Stimulated activated CD8-positive, alpha-beta memory T cell treated with anti-CD3 and anti-CD28 coated beads, Interleukin-4, amount 100 ng/mL, for 4 hours (primary cell): ENCODE measurements at places on chromosomes 2 and 18.

DNA sequence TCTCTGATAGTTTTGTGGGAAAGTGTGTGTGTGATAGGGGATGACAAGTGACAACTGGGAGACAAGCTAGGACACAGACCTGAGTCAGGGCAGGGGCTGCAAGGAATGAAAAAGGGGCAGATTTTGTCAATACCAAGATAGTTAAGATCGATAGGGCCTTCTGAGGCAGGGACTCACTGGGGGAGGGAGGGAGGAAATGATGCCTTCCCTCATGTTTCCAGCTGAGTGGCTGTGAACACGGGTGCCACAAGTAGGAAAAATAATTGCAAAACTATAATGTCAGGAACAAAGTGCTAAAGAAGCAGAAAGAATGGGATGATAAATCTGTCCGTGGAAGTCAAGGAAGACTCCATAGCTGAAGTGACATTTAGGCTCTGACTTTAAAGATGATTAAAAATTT, 24.2 kb downstream of the CDH2 start:
- DNase-seq: no peak

- DNase-seq: no peak
Measured at GRCh38 chr18:76805221-76805620, 17.1 kb upstream of the ZNF236 start.

GRCh38 chr18:59140302-59140885, 710 bp downstream of the SEC11C start:
- no peak for DNase-seq

- DNase-seq: no peak
Measured at GRCh38 chr2:96775160-96775559, 14.5 kb downstream of the CNNM4 start.

GRCh38 chr18:70620837-70621612, 332.2 kb downstream of the SOCS6 start:
- no peak for DNase-seq

DNA sequence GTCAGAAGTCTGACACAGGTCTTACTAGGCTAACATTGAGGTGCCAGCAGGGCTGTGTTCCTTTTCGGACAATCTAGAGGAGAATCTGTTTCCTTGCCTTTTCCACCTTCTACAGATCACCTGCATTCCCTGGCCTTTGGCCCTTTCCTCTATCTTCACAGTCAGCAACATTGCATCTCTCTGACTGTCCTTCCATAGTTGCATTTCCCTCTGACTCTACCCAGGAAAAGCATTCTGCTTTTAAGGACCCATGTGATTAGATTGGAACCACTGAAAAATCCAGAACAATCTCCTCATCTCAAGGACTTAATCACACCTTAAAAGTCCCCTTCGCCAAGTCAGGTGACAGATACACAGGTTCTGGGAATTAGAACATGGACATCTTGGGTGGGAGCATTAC, 181.5 kb downstream of the SLC8A1 start:
- no peak for DNase-seq

DNA sequence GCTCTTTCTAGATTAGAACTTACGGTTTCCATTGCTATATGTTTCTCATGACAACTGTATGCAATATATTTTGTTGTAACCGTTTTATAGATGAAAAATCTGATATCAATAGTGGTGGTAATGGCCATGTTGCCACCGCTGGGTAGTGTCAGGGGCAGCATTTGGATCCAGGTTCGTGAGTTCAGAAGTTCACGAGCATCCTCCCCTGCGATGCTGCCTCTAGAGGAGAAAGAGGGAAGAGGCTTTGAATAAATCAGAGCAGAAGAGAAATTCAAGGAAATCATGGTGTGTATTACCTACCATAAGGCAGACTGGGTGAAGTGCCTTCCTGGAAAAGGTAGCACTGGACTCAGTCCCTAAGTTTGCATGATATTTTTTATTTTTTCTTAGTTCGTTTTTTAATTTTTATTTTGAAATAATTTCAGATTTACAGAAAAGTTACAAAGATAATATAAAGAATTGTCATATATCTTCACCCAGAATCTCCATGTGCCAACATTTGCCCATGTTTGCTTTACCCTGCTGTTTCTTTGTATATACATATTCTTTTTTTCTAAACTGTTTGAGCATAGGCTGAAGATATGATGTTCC, 3.3 kb upstream of the ZBTB7C start:
- DNase-seq: no peak

- no peak for DNase-seq
Measured at GRCh38 chr18:68172842-68173549, 541.9 kb downstream of the TMX3 start.

- no peak for DNase-seq
Measured at GRCh38 chr2:172702451-172702850, 33.2 kb upstream of the RAPGEF4 start.

DNA sequence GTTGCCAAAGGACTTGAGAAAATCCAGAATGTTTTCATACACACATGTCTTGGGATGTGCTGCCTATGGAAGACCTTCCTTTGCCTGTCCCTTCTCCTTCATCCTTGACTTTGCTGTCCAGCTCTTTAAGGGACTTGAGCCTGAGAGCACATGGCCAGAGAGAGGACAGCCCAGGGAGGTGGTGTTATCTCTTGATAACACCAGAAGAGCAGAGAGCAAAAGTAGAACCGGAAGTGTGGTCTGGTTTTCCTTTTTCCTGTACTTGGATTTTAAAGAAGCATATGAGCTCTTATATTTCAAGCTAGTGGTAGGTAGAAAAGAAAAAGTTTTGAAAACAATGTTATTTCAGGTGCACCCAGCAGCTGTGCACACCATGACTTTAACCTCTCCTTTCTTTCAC, 94.1 kb upstream of the ZNF532 start:
- DNase-seq: no peak

- DNase-seq: no peak
Measured at GRCh38 chr2:102788885-102789260, 27.0 kb downstream of the TMEM182 start.

DNA sequence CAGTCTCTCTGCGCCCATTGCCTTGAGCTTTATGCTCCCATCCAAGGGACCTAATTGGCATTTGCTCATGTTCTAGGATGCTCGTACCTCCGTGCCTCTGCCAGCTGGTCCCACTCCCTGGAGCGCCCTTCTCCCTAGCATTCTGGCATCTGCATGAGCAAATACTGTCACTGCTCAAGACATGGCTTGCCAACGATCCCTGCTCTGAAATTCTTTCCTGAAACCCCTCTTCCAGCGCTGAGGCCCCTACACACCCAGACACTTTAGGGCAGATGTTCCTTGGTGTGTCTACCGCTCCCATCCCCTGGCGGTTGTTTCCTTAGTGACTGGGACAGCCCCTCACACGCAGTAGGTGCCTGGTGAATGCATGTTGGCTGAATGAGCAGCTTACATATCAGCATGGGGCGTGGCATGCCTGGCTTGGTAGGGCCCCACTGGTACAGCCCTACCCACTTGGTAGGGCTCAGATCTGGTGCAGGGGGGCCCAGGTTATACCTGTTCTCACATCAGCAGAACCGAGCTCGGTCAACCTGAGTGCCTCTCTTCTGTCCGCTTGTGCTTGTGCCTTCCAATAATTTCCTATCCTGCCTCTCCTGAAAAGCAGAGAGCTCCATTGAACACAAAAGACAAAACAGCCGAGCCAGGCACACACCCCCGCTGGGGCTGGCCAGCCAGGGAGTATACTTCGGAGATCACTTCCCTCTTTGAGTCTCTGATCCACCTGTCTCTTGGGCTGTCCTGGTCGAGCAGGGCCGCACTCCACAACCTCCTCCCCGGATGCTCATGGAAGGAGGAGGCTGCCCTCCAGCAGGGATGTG, 59.2 kb downstream of the INHBB start:
- DNase-seq: no peak

GRCh38 chr2:15687720-15688119, 96.1 kb downstream of the DDX1 start:
- DNase-seq: no peak

DNA sequence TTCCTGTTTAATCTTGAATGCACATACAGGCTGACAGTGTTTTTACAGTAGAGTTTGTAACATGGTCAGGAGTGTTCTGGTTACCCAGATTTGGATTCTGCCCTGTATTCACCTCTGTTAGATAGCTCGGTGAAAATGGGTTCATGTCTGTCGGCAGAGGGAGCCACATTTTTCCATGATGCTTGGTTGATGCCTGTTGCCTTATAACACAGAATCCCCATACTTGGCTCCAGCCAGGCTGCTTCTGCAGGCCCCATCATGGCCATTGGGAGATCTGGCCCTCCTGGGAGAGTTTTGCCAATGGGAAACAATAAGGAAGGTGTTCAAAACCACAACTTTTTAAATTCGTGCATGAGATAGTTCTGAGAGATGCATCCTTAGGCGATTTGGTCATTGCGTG, 78.1 kb downstream of the WDSUB1 start:
- no peak for DNase-seq

DNA sequence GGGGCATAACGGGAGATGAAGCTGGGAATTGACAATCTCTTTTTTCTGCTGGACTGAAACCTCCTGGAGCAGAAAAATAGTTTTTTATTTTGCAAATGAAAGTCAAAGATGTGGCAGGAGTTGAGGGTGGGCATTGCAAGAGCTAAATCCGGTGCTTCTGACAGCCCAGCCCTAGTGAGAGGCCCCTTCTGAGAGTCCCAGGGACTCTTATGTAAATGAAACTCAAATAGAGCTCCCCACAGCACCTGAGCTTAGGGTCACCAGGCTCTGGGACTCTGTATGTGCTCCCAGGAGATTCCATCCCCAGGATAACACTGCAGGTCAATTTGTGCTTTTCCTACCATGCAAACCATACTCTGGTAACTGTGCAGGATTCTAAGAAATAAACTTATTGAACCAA, 192.8 kb downstream of the ANKRD30B start:
- no peak for DNase-seq

GRCh38 chr2:219643788-219644398, 16.5 kb downstream of the SLC4A3 start:
- no peak for DNase-seq

DNA sequence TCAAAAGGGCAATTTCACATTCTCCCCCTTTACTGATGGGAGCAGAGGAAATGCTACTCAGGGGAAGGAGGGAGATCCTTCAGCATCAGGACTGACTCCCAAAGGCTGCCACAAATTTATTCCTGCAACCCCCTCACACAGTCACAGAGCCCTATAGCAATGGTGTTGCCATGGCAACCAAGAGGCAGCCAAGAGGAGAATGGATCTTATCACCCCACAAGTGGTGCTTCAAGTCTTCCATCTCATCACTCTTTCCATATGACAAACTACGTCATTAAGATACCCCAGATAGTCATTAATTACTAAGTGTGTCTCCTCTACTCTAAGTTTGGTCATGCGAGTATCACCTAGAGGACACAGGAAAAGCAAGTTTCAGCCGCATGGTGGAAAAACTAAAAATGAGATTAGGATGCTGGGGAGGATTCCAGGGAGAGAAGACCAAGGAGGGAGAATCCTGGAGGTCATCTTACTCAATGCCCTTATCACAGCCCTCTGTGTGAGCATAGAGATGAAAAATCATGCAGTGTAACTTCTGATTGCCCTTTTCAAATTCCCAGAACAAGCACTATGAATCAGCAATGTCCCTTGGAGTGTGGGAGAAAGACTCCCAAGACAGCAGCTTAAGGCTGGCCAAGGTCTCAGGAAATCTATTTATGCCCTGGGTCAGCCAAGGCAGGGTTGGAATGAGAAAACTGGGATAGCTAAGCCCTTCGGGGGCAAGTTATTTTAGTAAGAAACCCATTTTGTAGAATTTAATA, 885.7 kb upstream of the KLHL29 start:
- no peak for DNase-seq

DNA sequence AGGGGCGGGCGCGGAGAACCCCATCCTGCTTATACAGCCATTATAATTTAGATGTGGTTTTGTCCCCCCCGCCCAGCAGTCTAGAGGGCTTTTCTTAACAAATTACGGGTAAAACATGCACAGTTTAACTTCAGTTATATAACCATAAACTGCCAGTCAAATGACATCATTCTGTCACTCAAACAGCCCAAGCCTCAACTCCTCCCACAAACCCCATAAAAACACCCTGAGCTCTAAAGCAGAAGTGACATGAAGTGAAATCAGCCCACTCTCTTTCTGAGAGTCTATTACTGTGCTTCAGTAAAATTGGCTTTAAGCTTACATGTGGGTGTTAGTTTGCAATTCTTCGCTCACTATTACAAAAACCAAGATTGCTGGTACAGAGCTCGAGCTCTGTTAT, 705.1 kb upstream of the GCFC2 start:
- DNase-seq: no peak

DNA sequence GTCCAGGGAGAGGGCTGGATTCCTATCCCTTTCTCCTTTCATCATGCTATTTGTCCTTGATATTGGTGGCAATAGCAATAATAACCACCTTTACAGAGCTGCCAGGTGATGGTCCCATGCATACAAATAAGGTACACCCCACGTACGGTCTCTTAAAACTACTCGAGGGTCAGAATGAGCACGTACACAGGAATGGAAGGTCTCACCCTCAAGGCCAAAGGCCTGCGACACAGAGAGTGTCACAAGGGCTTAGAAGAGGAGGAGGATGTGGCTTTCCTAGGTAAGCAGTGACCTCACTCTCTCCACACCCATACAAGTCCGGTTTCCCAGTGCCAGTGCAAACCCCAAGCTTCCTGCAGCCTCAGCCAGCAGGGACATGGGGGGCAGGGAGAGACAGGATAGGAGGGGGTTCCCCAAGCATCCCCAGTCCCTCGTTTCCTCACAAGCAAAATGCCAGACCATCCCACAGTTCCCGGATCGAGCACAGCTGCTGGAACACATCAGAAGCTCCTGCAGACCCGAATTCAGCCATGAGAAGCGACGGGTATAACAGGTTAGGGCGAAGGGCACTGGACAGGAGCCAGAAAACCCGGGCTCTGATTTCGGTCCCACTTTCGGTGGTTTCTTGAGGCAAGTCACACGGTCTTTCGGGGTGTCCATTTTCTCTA, 49.2 kb downstream of the PLB1 start:
- DNase-seq: no peak

DNA sequence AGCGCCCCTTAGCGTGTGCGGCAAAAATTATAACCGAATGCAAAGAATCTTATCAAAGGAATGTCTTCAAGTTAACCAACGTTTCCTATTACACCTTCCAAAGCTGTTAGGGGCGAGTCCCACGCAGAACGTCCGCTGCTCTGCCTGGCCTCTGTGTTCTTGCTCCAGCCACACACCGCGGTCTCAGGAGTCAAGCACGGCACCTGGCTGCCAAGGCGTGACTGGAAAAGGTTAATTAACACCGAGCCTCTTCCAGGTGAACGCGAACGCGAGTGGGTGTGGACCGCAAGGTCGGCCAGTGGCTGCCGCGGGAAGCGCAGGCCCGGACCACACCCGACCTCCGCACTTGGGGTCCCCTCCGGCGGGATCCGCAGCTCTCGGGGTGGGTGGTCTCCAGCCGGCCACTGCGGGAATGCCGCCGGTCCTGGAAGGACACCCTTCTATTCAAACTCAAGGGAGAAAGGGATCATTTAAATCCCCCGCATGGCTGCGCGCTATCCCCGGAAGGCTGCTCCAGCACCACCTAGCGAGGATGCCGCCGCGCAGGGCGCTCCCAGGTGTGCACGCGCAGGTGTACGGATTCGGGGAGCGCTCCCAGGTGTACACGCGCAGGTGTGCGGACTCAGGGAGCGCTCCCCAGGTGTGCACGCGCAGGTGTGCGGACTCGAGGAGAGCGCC, 830 bp downstream of the CYB5A start:
- DNase-seq: no peak
